ENCODE measurements at places on chromosomes 6 and 20.

GRCh38 chr6:97586344-97586743 is 303.3 kb upstream of the MMS22L start:
- no peak for DNase-seq

- DNase-seq: no peak
Measured at GRCh38 chr6:32472781-32473375, 33.2 kb downstream of the HLA-DRA start.

GRCh38 chr20:35398660-35399144 is 13.1 kb downstream of the UQCC1 start:
- DNase-seq: no peak

GRCh38 chr6:18503593-18504231 is 116.6 kb downstream of the RNF144B start:
- no peak for DNase-seq

- DNase-seq: no peak
Measured at GRCh38 chr6:102950967-102951366, 1557.5 kb downstream of the GRIK2 start.

- no peak for DNase-seq
Measured at GRCh38 chr20:44832724-44833123, 22.4 kb upstream of the RIMS4 start.

- no peak for DNase-seq
Measured at GRCh38 chr20:61742097-61742825, 323.4 kb downstream of the TAF4 start.

DNA sequence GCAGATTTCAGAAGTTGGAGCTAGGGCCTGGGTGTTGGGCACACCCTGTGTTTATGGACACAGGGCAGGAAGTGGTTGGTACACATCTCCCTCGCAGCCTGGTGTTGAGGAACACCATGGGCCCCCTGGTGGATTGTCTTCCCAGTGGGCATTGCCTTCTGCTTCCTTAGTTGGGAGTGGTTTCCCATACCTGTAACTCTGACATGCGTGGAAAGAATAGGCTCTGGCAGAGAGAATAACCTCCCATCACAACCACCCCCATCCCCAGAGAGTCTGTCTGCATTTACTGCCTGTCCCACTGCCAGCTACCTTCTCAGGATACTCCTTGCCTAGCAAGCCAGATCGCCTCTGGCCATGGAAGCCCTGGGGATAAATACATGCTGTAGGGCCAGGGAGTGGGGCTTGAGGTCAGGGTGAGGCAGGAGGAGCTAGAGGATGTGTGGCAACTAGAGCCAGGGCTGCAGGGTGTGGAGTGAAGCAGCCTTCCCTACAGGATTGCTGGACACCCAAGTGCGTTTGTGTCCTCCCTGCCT is 14.7 kb downstream of the LRRC73 start:
- DNase-seq: no peak

DNA sequence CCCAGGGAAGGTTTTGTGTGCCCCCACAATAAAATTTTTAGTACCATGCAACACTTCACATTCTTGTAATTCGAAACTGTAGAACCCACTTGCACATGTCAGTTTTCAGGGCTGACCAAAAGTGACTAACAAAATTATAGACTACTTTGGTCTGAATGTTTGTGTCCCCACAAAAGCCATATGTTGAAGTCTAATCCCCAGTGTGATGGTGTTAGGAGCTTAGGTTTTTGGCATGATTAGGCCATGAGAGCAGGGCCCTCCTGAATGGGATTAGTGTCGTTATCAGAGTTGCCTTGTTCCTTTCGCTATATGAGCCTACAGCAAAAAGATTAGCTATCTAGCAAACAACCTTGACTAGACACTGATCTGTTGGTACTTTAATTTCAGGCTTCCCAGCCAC is 49.0 kb upstream of the TENT5A start:
- no peak for DNase-seq

- no peak for DNase-seq
Measured at GRCh38 chr20:64042054-64042781, 6.2 kb downstream of the C20orf204 start.

- no peak for DNase-seq
Measured at GRCh38 chr6:88480816-88481215, 314.7 kb upstream of the CNR1 start.

DNA sequence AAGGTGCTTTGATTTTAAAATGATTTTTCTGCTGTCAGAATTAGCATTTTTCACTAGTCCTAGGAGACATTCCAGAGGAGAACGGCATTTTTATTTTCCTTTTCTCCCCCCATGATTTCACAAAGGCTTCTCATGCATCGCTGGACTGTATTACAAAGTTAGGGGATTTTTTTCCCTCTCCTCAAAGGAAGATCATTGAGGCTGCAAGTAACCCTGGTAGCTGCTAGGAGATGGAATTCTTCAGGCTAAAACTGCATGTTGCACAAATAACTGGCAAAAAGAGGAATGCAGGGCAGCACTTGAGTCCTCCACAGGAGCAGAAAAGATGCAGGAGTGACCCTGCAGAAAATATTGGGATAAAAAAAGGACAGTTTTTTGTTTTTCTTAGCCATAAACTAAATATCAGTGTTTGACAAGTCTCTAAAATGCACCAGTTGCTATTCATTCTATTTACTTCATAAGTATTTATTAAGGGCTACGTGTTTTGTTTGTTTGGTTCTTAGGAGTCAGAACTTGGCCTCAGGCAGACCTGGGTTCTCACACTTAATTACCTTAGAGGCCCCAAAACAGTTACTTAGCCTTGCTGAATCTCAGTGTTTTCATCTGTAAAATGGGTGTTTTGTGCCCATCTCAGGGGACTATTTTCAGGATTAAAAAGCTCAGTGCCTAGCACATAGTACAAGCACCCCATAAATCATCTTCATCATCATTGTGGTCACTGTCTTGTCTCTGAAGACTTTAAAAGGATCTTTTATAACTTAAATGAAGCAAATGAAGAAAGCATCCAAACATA is 144.5 kb upstream of the ID4 start:
- no peak for DNase-seq
